ENCODE measurements at places on chromosomes 5 and 9.

GRCh38 chr5:112174959-112175594 lies 244.0 kb downstream of the EPB41L4A start:
- no peak for DNase-seq

- DNase-seq = no peak
These were observed 28.4 kb downstream of the GLRX start for GRCh38 chr5:95794070-95794516.

GRCh38 chr5:31408814-31409213 lies 123.1 kb downstream of the DROSHA start:
- DNase-seq = no peak

- no peak for DNase-seq
These were observed 32.9 kb downstream of the FAM163B start for GRCh38 chr9:133576031-133576874.

DNA sequence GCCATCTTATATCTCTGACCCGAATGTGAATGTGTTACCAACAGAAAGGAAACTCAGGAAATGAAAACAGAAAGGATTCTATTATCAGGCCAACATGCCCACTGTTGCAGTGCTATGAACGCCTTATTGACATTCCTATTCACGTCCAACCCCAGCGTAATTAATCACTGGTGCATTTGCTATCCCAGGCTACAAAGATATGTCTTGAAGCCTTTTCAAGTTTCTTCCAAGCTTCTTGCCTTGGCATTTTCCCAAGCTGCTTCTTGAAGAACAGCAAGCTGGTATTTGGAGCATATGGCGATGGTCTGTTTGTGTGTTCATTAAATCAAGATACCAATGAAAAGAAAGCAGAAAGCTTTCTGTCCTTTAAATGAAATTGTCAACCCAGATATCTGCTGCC lies 579.2 kb upstream of the ZNF462 start:
- no peak for DNase-seq

- no peak for DNase-seq
These were observed 13.6 kb downstream of the IRX1 start for GRCh38 chr5:3609120-3609681.

DNA sequence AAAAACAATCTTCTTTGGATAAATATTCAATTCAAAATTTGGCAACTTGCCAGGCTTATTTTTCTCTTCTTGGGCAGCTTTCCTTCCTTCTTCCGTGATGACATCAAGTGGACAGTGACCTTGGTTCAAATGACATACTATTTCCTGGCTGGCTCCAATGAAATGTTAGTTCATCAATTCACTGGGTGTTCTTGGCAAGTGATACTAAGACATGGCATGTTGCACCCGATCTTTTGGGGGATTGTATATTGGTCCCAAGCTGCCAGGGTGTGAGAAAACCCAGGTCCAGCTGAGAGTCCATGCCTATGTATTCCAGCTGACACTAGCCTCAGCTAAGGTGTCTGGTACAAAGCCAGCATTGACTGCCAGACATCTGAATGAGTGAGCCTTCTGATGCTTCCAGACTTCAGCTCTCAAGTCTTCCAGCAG lies 252.9 kb downstream of the MAT2B start:
- no peak for DNase-seq

- no peak for DNase-seq
These were observed 271.8 kb downstream of the ZNF608 start for GRCh38 chr5:124474528-124475215.

DNA sequence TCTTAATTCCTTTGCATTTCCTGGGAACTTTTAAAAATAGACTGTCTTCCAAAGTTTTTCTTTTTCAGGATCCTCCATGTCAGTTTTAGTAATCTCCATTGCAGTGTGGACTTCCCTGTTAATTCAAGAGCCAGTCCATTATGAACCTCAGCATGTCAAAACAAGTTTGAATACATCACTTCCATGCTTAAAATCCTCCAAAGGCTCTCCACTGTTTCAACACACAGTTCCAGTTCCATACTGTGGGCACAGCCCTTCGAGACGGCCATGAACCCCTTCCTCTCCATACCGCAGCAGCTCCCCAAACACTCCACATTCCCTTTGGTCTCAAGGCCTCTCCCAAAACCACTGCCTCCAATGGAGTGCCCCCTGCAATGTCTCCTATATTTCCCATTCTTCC lies 19.5 kb downstream of the LIFR start:
- DNase-seq = no peak

GRCh38 chr5:172881691-172882370 lies 47.8 kb downstream of the ERGIC1 start:
- DNase-seq = no peak

DNA sequence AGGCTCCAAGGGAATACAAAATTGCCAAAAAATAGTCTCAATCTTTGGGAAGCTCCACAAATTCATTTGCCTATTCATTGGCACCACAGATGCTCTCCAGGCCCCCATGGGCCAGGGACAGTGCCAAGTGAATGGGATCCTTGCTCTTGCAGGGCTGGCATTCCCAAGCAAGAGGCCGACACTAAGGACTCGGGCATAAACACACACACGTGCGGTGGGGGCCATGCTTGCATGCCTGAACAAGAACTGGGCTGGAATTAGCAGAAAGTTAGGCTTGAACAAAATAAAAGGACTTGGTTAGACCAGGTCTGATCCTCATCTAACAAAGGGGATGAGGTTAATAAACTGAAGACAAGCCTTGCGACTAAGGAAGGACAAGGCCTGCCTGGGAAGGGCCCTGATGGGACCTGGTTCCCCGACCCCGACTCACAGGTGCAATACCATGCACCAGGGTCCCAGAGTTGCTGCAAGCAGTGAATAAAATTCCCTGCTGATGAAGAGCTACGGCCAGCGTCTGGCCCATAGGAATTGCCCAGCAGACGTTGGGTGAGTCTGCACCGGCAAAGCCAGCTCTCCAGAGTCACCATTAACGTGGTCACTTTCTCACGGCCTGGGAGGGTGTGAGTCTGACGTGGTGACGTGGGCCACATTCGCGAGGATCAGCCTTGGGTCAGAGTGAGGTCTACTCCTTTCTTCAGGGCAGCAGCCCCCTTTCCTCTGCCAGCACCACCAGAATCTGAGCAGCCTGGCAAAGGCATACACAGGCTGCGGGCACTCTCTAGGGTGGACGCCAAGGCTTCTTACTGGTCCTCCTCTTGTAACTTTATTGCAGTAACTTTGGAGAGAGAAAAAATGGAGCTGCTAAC lies 77.4 kb upstream of the FCN1 start:
- no peak for DNase-seq

GRCh38 chr5:68012429-68012828 lies 203.1 kb upstream of the PIK3R1 start:
- DNase-seq = no peak

DNA sequence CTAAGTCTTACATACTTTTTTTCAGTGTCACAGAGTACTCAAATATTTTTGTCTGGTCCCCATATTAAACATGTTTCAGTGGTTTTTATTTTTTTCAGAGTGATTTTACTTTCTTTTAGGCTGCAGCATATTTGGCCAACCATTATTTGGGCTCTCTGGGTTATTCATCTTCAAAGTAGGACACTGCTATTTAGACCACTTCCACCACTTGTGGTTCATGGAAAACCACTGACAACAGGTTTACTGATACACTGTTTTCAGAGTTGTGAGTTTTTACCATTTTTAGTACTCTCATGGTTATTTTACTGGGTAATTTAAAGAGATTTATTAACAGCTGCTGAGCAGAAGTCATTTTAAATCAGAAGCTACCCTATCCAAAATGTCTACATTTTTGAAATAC lies 437.6 kb downstream of the KIAA0825 start:
- no peak for DNase-seq

- no peak for DNase-seq
These were observed 989 bp upstream of the FBN2 start for GRCh38 chr5:128539038-128539429.

GRCh38 chr9:114347675-114348074 lies 18.0 kb downstream of the ORM2 start:
- DNase-seq = no peak

DNA sequence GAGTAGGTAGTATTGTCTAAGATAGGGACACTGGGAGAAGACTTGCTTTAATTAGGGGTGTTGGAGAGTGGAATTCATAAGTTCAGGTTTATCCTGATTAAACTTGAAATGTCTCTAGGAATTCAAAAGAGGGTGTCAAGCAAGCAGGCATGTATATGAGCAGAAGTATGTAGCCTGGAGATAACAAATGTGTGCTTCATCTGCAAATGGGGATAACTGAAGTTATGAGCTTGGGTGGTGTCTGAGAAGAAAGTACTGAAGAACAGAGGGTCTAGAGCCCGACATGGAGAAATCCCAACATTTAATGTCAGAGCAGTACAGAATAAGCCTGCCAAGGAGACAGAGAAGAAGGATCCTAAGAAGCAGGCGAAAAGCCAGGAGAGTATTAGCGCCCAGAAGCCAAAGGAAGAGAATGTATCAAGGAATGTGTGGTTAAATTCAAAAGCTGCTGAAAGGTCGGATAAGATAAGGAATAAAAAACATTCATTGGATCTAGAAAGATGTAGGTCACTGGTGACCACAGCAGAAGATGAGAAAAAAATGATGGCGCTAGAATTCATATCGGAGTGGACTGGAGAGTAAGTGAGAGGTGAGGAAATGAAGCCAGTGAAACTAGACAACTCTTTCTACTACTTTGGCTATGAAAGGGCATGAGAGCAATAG lies 401.5 kb upstream of the PIK3R1 start:
- no peak for DNase-seq

GRCh38 chr5:124692324-124692723 lies 54.1 kb downstream of the ZNF608 start:
- no peak for DNase-seq

DNA sequence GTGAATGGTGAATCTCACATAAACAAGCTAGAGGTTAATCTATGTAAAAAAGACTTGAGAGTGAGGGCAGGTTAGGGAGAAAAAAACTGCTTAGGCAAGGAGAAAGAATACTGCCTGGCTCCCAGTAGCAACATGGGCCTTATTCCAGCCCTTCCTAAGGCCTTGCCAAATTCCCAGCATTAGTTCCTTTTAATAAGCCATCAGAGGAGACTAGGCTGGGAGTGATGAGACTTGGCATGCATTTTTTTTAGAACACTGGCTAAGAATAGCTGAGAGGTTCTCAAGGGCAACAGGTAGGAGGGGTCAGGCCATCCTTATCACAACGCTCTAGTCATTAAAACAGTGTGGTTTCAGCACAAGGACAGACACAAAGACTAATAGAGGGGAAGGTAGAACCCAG lies 20.9 kb upstream of the ZBTB43 start:
- no peak for DNase-seq

GRCh38 chr9:123883634-123884033 lies 46.3 kb downstream of the DENND1A start:
- no peak for DNase-seq

DNA sequence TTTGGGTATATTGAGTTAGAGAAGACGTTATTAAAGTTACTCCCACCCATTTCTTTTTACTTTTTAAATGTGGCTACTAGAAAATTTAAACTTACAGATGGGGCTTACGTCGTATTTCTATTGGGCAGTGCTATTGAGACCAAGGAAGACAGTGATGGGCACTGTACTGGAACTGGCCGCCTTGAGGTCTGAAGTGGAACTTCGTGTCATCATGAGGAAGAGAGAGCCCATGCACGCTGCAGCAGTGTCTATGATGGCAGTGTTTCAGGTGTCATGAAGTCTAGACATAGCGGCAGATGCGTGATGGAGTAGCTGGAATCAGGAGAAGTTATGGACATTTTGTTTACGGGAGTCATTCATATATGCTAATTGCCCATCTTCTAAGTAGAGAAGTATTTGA lies 143.7 kb downstream of the LRRC70 start:
- no peak for DNase-seq

GRCh38 chr9:129322022-129322621 lies 144.1 kb upstream of the IER5L start:
- no peak for DNase-seq

GRCh38 chr5:159181152-159181551 lies 28.2 kb downstream of the RNF145 start:
- DNase-seq = no peak

- DNase-seq = no peak
These were observed 1.3 kb downstream of the AK1 start for GRCh38 chr9:127876026-127876763.

- DNase-seq = no peak
These were observed 204.2 kb downstream of the TAF11L14 start for GRCh38 chr5:17838469-17838868.

DNA sequence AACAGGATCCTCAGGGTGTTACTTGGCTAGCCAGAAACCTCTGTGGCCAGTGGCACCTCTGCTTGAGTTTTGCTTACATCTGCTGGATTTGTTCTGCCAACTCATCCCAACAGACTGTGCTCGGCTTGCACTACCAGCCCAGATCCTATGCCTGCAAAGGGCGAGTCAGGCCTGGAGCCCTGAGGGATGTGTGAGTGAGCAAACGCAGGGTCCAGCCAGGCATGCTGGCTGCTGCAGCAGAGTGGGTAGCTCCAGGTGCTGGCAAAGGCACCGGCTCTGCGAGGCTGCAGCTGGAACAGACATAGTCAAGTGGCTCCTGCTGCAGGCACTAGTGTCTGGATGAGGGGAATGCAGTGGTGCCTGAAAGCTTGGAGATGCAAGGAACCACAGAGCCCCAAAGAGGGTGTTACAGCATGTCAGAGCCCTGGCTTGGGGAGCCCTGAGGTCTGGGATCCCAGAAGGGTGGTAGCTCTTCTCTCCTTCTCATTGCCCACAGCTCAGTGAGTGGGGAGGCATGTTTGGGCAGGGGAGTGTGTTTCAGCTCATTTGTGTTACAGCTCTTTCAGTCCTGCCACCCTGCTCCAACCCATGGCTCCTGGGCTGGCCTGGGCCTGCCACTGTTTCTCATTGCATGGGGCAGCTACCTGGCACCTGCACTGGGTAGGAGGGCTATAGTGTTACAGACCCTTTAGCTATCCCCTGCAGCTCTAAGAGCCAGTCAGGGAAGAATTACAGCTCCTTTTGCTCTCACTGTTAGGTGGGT lies 332.6 kb downstream of the TAF11L14 start:
- DNase-seq = no peak

DNA sequence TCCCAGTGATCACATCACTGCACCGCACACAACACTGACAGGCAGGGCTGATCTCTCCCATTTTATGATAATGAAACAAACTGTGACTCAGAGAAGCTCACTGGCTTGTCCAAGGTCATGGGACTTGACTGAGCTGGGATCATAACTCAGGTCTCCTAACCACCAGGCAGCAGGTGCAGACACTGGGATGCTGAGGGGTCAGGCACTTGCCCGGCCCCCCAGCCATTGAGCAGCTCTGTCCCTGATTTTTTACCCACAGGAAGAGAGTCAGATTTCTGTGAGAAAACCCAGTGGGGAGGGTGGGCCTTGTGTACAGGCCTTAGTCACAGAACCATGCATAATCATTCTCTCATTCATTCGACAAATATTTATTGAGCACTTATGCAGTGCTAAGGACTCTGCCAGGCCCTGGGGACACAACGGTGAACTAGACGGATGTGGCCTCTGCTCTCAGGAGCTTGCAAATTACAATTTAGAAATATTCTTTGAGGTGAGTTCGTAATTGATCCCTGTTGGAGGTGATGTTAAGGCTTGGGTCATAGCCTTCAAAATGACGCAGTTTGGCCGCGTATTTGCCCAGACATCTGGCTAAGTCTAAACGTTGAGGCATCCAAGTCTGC lies 54.5 kb upstream of the TGFBR1 start:
- DNase-seq = no peak

- no peak for DNase-seq
These were observed 58.0 kb downstream of the GRAMD2B start for GRCh38 chr5:126481243-126481642.
